Stimulated activated CD4-positive, alpha-beta T cell treated with anti-CD3 and anti-CD28 coated beads, Interleukin-2, amount 100 ng/mL, for 24 hours (primary cell): ENCODE measurements at places on chromosomes 13 and 19.

GRCh38 chr13:113937527-113938180 lies 36.2 kb downstream of the C13orf46 start:
- no peak for DNase-seq

GRCh38 chr13:79226938-79227337 lies 179.1 kb downstream of the RBM26 start:
- no peak for DNase-seq

GRCh38 chr13:75647126-75647784 lies 11.1 kb downstream of the LMO7 start:
- DNase-seq: no peak

- DNase-seq: no peak
Observed at GRCh38 chr13:76965759-76966421, 17.6 kb downstream of the ACOD1 start.

GRCh38 chr13:105087945-105088344 lies 1447.5 kb downstream of the EFNB2 start:
- no peak for DNase-seq

- DNase-seq: no peak
Observed at GRCh38 chr13:98875146-98875729, 102.6 kb downstream of the DOCK9 start.
